Dermis microvascular lymphatic vessel endothelial cell (primary cell): ENCODE measurements at places on chromosomes 5 and 9.

GRCh38 chr5:133052317-133053175 is 733 bp downstream of the HSPA4 start:
- DNase-seq = no peak

DNA sequence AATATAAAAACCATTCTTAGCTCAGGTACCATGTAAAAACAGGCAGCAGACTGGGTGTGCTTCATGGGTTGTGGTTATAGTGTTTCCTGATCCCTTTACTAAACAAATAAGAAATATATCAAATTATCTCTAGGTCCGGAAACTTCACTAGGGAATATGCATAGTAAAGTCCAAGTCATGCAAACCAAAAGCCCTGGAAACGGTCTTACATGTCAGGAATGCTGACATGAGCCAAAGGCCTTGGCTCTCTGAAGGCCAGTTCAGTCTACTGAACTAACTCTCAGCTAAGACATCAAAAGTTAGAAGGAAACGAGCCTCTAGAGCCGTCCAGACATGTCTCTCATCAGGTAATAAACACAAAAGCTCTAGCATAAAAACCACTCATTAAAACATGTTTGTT is 778.9 kb upstream of the ZNF608 start:
- DNase-seq = peak; percentile 1

DNA sequence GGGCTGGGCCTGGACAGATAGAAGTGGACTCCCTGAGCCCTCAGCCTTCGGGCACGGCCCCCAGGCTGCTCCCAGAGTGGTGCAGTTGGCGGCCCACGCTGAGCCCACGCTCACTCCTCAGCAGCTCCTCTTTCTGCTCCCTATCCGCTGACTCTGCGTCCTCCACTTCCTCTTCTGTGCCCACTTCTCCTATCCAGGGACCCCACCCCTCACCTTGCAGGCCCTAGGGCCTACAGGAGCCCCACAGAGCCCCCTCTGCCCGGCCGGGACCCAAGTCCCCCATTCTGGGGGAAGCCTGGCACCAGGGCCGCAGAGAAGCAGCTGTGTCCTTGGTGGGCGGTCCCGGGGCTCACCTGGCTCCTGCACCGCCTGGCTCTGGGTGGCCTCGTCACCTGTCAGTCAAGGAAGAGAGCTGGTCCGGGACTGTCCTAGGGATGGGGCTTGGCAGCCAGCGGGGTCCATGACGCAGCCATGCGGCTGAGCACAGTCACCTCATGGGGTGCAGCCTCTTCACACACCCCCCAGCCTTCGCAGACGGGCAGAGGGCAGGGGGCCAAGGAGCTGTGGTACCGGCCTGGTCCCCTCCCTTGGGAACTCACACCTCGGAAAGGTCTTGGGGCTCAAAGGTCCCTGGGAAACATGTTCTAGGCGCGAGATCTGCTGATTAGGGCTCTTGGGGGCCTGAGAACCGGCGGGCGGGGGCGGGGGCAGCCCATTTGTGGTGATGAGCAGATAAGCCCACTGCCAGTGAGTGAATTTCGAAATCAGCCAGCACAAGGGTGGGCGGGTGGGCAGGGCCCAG is 5.4 kb upstream of the NRARP start:
- no peak for DNase-seq

- no peak for DNase-seq
These were observed 8.7 kb downstream of the PPP6C start for GRCh38 chr9:125180876-125181275.

- no peak for DNase-seq
These were observed 654.0 kb upstream of the ACO1 start for GRCh38 chr9:31730398-31730797.

DNA sequence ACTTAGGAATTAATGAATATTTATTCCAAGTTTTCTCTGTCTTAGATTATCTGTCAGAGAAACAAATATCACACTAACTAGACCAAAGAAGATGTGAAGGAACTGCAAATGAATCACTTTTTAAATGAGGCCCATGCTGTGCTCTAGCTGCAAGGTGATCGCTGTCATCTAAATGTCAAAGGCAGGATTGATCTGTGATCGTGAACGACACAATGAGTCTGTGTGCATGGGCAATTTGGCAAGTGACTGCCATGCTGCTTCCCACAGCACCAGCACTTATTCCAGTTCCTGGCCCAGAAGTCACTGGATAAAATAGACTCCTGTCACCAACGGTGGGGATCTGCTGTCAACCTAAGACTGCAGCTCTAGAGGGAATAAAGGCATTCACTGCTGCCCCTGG is 141.2 kb downstream of the TRIM36 start:
- DNase-seq = no peak

- DNase-seq = no peak
These were observed 96.3 kb upstream of the MEF2C start for GRCh38 chr5:88979244-88979643.

DNA sequence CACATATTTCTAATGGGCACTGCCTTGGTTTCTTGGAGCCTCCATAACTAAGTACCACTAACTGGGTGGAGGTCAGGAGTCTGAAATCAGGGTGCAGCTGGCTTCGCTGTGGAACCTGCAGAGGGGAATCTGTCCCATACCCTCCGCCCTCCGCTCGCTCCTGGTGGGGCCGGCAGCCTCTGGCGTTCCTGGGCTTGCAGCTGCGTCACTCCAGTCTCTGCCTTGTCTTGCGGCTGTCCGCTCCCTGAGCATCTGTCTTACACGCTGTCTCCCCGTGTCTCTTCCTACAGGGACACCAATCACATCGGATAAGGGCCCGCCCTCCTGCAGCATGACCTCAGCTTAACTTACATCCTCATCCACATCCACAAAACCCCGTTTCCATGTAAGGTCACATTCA is 45.4 kb downstream of the NTNG2 start:
- no peak for DNase-seq

DNA sequence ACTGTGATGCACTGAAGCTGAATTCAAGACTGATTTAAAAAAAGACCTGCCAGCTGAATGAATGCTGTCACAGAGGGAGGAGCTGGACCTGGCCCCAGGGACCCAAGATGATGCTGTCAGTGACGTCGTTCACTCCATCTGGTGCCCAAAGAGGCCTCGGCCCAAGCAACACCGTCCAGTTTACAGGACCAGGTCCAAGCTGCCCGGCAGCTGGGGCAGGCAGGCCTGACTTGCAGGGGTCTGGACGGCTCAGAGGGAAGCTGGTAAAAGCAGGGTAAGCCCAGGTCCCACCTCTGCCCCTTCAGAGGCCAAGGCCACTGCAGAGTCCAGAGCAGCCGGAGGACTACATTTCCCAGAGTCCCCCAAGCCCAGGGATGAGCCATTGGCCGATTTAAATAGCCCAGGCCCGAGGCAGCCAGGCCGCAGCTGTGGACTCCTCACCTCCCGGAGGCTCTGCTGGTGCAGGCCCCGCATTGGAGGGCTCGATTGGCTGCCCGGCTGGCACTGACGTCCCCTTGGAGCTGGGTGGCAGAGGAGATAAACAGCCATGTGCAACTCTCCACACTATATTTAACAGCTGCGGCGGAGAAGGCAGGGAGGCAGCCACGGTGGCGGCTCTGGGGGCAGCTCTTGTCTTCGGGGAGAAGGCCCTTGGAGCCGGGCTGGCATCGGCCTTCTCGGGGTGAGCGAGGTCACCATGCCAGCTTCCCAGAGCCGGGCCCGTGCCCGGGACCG is at the start of gene PLPP7:
PLPP7 (plus strand) TSS at position 423 of the 735 bp plus-strand sequence; CDS start at position 698, 275 bp downstream.
- DNase-seq = peak; percentile 64

GRCh38 chr9:10479172-10479571 is 133.6 kb downstream of the PTPRD start:
- DNase-seq = no peak

DNA sequence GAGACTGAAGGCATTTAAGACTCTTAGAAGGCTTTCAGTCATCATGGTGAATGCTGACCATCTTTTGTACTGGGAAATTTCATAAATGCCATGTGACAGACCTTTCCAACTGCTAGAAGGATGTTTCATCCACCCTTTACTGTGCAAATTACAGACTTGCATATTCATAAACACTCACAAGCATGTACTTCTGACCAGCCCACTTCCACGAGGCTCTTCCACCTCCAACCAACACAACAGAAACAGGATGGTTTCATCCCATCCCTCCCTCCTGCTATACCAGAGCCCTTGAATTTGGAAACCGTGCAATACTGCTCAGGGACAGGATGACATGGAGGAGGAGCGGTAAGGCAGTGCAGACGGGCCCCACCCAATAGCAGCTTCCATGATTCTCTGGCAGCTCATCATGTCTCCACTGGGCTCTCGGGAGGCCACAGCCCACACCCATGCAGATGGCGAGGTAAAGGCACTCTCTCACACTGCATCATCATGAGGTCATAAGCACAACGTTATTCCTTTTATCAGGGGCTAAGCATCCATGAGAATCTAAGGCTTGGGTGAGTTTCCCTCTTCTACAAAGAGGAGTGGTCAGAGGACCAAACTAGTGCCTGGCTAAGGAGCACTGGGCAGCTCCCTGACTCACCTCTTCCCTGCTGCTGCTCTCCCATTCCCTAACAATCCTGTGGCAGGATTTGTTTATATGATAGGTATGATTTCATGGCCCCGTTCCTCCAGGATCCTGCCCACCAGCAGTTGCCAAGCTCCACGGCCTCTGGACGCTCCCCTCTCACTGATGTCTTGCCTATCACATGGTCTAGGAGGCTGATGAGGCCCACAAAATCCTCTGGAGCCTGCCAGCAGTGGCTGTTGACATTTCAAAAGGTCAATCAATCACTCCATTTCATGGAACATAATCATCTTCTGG is 94.4 kb upstream of the FSTL4 start:
- DNase-seq = no peak

- no peak for DNase-seq
These were observed 162.6 kb upstream of the PPP1R2B start for GRCh38 chr5:156687514-156687913.
